Effector memory CD8-positive, alpha-beta T cell (primary cell): ENCODE measurements at places on chromosomes 4 and X.

DNA sequence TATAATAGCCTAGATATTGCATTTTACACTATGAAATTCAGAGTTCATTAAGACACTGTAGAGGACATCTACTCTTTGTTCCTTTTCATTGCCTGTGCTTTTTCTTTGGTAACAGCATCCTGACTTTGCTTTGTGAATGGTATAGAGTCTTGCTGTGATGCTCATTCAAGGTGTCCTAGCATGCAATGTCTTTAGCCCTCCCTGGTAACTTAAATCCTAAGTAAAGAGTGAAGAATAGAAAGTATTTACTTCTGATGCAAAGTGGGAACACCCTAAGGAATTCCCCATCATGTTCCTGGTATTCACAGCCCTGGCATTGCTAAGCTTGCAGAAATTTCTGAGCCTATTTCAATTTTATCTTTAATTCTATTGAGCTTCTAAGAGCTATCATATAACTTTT is 400.1 kb downstream of the FAT4 start:
- H3K4me3 ChIP-seq = no peak overlapping the region
- H3K4me1 ChIP-seq = no peaks in the 10 kb centered on the region
- no peak overlapping the region for H3K27ac ChIP-seq
- no peak for DNase-seq
- no peaks in the 10 kb centered on the region for H3K36me3 ChIP-seq

- no peak overlapping the region for H3K4me3 ChIP-seq
- H3K36me3 ChIP-seq = no peaks in the 10 kb centered on the region
- H3K4me1 ChIP-seq = peaks cover 11% of the 10 kb centered on the region
- no peak overlapping the region for H3K27ac ChIP-seq
Observed at GRCh38 chr4:128517096-128517738, 229.6 kb upstream of the PGRMC2 start.

GRCh38 chr4:80035336-80035735 is 37.7 kb downstream of the ANTXR2 start:
- H3K4me1 ChIP-seq = peaks cover 14% of the 10 kb centered on the region
- H3K27ac ChIP-seq = peak overlapping the region; percentile 77
- H3K27me3 ChIP-seq = no peaks in the 10 kb centered on the region
- peaks cover 20% of the 10 kb centered on the region for H3K36me3 ChIP-seq

DNA sequence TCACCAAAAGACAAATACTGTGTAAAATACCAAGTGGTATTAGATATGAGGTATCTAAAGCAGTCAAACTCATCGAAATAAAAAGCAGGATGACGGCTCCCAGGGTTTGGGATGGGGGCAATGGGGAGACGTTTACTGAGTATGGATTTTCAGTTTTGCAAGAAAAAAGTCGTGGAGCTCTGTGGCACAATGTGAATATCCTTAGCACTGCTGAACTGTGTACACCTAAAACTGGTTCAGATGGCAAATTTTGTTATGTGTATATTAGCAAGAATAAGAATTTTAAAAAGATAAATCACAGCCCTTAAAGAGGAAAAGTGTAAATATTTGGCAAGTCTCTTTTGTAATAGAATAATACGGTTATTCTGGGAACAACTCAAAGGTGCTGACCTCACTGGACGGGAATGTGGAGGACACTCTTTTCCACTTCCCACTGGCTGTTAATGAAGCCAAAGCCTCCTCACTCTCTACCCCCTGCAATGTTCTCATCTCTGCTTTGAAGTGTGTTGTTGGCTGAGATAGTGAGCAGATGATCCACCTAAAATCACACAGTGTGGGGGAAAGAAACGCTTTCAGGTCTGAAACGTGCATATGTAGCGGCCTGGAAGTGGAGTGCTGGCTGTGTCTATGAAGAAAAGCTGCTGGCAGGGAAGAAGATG is 49.2 kb downstream of the SEL1L3 start:
- H3K36me3 ChIP-seq = peaks cover 52% of the 10 kb centered on the region
- H3K4me3 ChIP-seq = no peak overlapping the region
- H3K27ac ChIP-seq = no peak overlapping the region
- DNase-seq = no peak
- H3K27me3 ChIP-seq = no peaks in the 10 kb centered on the region
- peaks cover 1% of the 10 kb centered on the region for H3K4me1 ChIP-seq

GRCh38 chrX:69130439-69130838 is 34.8 kb downstream of the PJA1 start:
- no peak for DNase-seq
- peaks cover 22% of the 10 kb centered on the region for H3K27me3 ChIP-seq
- no peak overlapping the region for H3K27ac ChIP-seq
- H3K4me3 ChIP-seq = no peak overlapping the region
- H3K36me3 ChIP-seq = no peaks in the 10 kb centered on the region

DNA sequence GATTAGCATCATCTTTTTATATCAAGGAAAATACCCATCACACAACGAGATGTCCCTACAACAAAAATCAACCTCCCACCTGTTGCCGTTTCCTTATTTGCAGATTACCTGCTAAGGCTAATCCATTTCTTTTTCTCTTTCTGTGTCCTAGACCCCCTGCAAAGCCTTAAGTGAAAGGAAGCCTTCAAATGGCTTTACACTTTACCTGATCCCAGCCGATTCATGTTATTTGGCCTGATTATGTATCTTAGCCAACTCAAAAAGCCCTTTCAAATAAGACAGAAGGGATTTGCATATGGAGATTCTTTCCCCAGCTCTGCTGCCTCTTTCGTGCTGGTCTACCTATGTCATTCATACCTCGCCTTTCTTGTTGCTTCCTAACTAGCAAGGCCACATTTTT is 14.4 kb downstream of the ABCG2 start:
- no peak for DNase-seq
- no peaks in the 10 kb centered on the region for H3K4me1 ChIP-seq
- H3K27ac ChIP-seq = no peak overlapping the region
- no peak overlapping the region for H3K4me3 ChIP-seq
- H3K36me3 ChIP-seq = no peaks in the 10 kb centered on the region
